Activated CD4-positive, alpha-beta T cell treated with anti-CD3 and anti-CD28 coated beads, Interleukin-2, Interleukin-4, amounts not matched to agents 100 ng/mL and 50 ng/mL, durations not matched to agents 16 hours and 8 hours (primary cell): ENCODE measurements at places on chromosomes 1 and 21.

DNA sequence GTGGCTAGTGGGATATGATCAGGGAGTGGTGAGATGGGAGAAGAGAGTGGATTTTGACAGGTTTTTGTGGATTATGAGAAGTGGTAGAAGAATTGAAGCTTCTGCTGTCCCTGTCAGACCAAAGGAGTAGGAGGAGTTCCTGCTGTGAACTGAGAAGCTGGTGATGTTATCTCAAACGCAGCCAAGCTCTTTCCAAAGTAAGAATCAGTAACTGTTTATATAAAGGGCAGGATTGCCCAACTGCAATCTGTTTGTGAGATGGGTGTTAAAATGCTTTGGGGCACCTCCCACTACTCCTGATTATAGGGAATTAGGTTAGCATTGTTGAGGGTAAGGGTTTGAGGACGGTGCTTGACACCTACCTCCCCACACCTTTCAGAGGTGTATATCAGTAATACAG is 60.5 kb upstream of the USP25 start:
- DNase-seq, result no peak

- no peak for DNase-seq
These were observed 105.0 kb downstream of the GPATCH2 start for GRCh38 chr1:217525773-217526490.

DNA sequence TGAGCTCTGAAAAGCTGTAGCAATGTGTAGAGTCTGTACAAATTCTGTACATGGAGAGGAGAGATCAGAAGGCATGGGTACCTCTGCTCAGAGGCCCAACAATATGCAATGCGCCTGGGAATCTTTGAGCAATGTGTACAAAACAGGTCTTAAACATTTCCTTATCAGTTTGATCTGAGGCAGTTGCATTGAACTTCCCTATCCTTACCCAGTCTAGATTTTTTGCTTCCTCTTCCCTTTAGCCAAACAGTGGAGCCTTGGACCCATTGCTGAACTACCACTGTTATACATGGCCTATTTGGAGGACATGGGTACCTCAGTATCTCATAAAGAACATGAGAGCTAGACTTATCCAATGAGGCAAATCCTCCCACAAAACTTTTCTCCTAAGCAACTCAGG is 12.6 kb upstream of the MNDA start:
- DNase-seq, result no peak

- DNase-seq, result peak; percentile 76
These were observed 114.3 kb downstream of the RERE start for GRCh38 chr1:8702850-8703810.

DNA sequence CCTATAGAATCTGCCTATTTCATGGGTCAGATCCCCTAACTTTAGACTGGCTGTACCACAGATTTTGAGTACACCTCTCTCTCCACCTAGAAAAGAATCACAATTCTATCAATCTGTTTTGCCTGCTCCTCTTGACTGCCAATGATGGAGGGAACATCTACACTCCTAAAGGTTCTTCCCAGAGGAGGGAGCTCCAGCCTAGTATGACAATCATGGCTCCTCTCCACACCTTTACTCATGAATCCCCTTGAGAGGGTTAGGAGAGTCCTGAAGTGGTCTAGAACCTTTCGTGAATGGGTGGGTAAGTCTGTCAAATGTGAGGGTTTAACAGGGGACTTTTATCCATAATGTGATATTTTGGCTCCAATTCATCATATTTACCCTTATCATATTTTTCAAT is 48.0 kb downstream of the DNAI4 start:
- DNase-seq, result no peak

GRCh38 chr1:44501047-44501890 is 96.2 kb downstream of the RNF220 start:
- DNase-seq, result no peak

DNA sequence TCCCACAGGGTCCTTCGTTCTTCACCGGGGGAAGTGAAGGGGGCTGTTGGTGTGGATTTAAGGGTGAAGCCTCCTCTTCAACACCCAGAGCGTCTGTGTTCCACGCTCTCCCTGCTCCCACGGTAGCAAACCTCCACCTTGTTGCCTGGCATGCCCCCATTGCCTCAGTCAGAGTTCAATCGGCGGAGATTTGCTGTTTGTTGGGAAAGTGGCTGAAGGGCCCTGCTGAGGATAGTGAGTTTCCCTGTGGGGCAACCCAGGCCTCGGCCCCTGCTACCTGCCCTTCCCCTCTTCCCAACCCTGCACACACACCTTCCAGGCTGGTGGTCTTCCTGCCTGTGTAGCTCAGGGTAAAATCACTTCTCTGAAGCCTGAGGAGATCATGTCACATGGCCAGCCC is 60.5 kb downstream of the TOR1AIP2 start:
- no peak for DNase-seq

DNA sequence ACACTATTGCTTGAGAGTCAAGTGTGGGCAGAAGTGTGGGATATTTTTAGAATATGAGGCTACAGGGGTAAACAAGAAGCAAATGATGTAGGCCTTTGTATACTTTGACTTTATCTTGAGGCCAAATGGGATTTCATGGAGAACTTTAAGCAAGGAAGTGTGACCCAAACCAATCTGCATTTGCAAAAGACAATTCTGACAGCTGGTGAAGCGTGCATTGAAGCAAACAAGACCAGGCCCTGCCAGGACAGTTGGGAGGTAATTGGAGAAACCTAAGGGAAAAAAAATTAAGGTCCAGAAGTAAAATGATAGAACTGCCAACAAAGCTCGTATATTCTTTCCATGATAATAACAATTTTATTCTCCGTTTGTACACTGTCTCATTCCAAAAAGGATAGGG is 168.3 kb downstream of the TM2D1 start:
- no peak for DNase-seq

- DNase-seq, result no peak
These were observed 39.6 kb downstream of the CASZ1 start for GRCh38 chr1:10756842-10757241.

DNA sequence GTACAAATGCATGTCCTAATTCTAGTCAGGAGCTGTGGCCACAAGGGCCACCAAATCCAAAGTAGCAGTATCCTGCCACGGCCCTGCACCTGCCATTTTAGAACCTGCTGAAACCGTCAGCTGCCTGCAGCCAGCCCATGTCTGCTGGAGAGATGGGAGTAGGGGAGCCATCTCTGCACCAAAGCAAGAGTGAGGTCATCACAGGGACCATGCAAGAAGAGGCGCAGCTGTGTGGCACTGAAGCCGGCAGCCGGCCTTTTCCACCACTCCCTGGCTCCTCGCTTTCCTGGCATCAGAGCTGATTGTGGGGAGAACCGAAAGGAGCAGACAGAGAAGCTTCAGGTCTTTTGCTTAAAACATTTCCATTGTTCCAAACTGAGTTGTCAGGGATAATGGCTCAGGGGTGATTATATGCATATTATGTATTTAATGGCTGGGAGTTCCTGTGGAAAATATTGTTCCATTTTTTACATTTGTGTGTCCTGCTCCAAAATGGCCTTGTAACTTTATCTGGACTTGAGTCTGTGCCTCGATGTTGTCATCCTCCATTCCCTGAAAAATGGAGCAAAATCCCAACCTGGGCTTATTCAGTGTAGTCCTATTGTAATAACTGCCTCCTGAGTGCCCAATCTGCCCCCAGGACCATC is 18.7 kb upstream of the NBL1 start:
- DNase-seq, result no peak

DNA sequence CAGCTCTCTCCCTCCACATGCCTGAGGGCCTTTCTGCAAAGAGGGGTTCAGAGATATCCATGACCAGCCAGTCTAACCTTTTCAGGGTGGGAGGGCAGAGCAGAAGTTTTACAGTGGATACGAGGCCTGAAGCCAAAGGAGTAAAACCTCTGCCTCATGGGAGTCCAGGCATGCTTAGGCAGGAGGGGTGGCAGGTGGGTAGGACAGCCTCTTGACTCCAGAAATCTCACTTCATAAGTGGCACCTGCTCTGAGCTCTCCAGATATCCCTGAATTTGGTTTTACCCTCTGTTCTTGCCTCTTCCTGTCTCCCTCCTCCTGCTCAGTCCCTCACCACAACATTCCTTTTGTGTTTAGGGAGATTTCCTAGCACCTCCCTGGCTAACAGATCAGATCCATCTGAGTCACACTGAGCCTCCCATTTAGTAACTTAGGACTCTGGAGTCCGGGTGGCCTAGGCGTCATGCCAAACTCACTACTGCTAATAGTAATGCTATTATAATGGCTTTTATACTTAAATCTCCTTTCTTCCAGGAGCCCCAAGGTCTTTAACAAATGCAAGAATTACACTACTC is 201.0 kb downstream of the HS2ST1 start:
- no peak for DNase-seq

DNA sequence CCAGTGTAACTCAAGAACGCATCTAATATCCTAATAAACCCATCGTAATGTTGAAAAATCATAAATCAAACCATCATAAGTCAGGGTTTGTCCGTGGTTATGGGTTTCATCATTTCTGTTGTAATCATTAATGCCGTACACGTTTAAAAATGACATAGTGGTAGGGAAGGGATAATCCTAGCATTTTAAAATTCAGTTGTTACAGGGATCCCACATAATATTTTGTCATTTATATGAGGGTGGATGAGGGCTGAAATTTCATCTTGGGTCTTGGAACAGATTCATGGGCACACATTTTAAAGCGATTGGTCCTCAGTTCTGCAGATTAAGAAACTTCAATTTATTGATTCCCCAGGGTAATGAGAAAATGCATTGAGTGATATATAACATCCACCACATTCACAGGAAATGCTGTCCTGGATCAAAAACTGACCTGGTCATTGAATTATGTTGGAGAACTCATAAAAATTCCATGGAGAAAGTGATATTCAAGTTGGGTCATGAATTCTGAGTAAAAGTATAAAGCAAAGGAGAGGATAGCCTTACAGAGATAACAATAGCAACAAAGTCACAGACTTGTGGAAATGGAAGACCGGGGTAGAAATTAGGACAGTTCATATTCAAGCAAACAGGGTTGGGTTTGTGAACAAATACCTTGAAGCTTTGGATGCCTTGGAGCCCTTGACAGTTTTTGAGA is 1527.3 kb upstream of the TPTE start:
- no peak for DNase-seq

DNA sequence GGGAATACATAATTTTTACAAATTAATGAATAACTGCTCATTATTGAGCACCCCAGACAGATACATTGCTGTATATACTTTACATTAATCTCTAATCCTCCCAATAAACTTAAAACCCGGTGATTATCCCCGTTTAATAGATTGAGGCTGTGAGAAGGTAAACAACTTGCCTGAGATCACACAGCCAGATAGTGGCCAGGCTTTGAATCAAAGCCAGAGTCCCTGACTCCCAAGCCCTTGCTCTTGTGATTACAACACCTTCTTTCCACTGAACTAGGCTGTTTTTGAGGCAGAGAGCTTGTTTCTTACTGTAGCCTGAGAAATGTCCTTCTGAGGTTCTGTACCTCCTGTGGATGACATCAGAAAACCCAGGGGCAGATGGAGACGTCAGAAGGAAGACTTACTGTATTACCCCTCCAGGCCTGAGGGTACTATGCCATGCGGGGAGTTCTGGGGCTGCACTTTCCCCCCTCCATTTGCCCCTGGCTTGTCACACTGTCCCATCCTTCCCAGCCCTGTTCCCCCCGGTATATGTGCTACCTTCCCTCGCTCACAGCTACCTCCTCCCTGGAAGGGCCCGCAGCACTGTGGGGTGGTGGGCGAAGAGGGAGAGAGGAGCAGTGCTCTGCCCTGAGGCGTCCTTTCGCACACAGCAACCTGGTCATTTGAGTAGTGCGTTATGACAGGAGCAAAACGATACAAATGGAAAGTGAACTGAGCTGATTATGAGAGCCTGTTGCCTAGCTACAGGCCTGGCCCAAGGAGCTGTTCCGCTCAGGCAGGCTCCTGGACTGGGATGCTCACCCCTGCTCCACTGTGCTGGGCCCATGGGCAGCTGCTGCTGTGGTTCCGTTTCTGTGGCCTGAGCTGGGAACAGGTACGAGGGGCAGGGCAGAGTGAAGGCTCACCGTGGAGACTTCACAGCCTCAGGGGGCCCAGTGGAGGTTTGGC is 4.6 kb downstream of the KCNC4 start:
- DNase-seq, result peak; percentile 50

- DNase-seq, result no peak
These were observed 76.4 kb upstream of the SCYL3 start for GRCh38 chr1:169970114-169970513.
